ENCODE measurements at places on chromosomes 12 and 14.

DNA sequence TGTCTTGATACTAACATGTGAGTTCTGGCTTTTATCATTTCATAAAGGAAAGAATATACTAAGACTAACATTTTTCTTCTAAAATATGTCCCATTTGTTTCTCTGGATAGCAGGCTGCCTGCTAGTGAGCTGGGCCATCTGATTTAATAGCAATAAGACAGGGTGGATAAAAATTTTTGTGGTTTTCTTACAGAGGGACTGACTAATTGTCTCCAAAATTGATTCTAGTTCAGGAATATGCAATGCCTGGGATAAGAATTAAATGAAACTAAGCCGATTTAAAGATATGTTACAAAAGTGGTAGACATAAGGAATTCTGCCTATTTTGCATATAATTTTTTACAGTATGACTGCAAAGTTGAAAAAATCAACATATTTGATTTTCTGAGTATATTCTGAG lies 252.9 kb upstream of the NAV3 start:
- H3K4me3 ChIP-seq = no peak overlapping the region
- peaks cover 2% of the 10 kb centered on the region for H3K27me3 ChIP-seq
- no peaks in the 10 kb centered on the region for H3K36me3 ChIP-seq
- H3K4me1 ChIP-seq = no peaks in the 10 kb centered on the region
- H3K27ac ChIP-seq = no peak overlapping the region

GRCh38 chr12:63023926-63024325 lies 89.0 kb upstream of the PPM1H start:
- H3K36me3 ChIP-seq = no peaks in the 10 kb centered on the region
- no peak for DNase-seq
- H3K4me1 ChIP-seq = peaks cover 20% of the 10 kb centered on the region
- no peak overlapping the region for H3K4me3 ChIP-seq

DNA sequence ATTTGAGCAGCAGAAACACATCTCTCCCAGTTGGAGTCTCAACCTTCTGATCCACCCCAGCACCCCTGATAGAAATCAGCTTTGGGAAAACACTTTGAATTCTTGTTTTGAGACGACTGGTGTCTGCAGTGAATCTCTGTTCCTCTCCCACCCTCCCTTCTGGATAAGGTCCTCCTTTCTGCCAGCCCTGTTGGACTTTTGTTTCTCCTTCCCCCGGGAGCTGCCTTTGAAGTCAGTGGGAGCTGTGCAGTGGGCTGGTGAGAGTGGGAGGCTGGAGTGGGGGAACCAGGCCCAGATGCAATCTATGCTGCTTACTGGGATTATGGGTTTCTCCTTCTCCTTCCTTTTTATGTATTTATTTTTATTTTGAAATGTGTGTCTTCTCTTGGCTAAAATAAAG lies 49.0 kb downstream of the FLRT2 start:
- no peak overlapping the region for H3K27ac ChIP-seq
- no peaks in the 10 kb centered on the region for H3K27me3 ChIP-seq
- H3K4me3 ChIP-seq = no peak overlapping the region
- H3K36me3 ChIP-seq = peaks cover 24% of the 10 kb centered on the region

GRCh38 chr12:38646146-38646545 lies 259.2 kb downstream of the CPNE8 start:
- no peak for DNase-seq
- H3K36me3 ChIP-seq = no peaks in the 10 kb centered on the region
- H3K4me1 ChIP-seq = no peaks in the 10 kb centered on the region
- H3K4me3 ChIP-seq = no peak overlapping the region

DNA sequence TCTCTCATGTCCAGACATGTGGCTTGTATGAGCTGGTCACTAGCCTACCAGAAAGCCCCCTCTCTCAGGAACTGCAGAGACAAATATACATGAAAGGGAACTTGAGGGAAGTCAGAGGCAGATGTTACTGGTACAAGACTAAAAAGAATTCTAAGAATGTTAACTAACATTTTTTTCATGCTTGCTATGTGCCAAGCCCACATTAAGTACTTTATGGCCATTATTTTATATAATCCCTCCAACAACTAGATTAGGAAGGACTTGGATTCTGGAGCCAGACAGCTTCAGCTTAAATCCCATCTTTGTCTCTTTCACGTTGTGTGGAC lies 24.6 kb downstream of the TTC9 start:
- H3K4me3 ChIP-seq = no peak overlapping the region
- peak overlapping the region; percentile 42 for H3K27ac ChIP-seq
- H3K36me3 ChIP-seq = no peaks in the 10 kb centered on the region
- no peak for DNase-seq

DNA sequence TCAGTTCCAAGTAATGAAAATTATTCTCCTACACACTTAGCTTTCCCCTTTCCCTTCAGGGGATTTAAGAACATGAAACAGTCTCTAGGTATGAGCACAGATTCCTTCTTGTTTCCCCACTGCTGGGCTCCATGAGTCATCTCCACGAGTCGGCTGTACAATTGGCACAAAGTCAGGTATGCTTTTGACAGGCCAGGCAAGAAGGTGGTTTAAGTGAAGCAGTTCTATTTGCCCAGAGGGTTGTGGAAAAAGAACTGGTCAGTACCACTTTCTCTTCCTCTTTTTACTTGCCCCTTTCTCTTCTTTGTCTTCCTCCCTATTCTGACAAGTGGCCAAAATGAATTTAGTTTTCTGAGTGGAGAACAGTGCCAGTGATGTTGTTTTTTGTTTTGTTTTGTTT lies 16.3 kb downstream of the DYNC1H1 start:
- H3K4me3 ChIP-seq = no peak overlapping the region
- peak overlapping the region; percentile 74 for H3K27ac ChIP-seq
- DNase-seq = no peak
- peaks cover 47% of the 10 kb centered on the region for H3K36me3 ChIP-seq
- no peaks in the 10 kb centered on the region for H3K27me3 ChIP-seq

GRCh38 chr12:117067638-117068037 lies 31.6 kb downstream of the TESC start:
- no peaks in the 10 kb centered on the region for H3K36me3 ChIP-seq
- peaks cover 19% of the 10 kb centered on the region for H3K27me3 ChIP-seq
- DNase-seq = no peak
- H3K27ac ChIP-seq = no peak overlapping the region

GRCh38 chr12:121050725-121051124 lies 11.7 kb upstream of the OASL start:
- no peak for DNase-seq
- H3K27me3 ChIP-seq = peaks cover 42% of the 10 kb centered on the region
- no peaks in the 10 kb centered on the region for H3K36me3 ChIP-seq
- no peak overlapping the region for H3K4me3 ChIP-seq
- H3K4me1 ChIP-seq = no peaks in the 10 kb centered on the region

DNA sequence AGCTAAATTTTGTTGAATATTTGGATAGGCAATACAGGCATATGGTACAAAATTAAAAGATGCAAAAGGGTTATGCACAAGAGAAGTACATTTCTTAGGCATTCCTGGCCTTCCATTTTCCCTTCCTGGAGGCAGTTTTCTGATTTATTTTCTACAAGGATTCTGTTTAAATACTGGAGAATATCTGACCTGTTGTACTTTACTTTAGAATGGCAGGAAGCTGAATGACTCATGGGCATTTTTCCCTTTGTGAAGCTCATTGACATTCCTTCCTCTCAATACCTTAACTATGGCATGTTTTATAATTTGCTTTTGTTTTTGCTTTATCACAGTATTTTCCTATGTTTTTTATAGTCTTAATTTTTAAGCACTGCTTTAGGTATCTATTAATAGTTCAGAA lies 62.7 kb downstream of the RCOR1 start:
- no peaks in the 10 kb centered on the region for H3K36me3 ChIP-seq
- no peak overlapping the region for H3K4me3 ChIP-seq

GRCh38 chr14:24094841-24095270 lies 745 bp downstream of the PCK2 start:
- peaks cover 26% of the 10 kb centered on the region for H3K4me1 ChIP-seq
- H3K36me3 ChIP-seq = peaks cover 14% of the 10 kb centered on the region
- H3K27ac ChIP-seq = peak overlapping the region; percentile 97
- no peak for DNase-seq
- no peaks in the 10 kb centered on the region for H3K27me3 ChIP-seq

- peaks cover 51% of the 10 kb centered on the region for H3K4me1 ChIP-seq
- H3K27ac ChIP-seq = peak overlapping the region; percentile 90
- peak; percentile 84 for DNase-seq
- peaks cover 12% of the 10 kb centered on the region for H3K36me3 ChIP-seq
Measured at GRCh38 chr12:24911271-24911791, 37.6 kb downstream of the BCAT1 start.

DNA sequence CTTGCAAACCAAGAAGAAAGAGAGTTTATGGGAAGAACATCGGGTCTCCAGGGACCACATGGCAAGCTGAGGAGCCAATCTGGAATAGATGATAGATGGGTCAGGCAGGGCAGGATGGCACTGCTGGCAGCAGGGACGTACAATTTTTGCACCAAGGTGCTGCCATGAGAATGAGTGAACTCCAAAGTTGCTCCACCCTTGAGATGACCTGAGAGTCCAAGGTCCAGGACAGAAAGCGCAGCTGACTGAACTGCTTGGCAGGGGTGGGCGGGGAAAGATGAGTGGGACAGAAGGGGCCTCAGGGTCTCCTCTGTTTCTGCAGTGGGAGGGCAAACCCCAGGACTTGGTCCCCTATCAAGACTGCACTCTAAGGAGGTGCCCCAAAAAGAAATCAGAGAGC lies 136.7 kb upstream of the GSC start:
- no peak for DNase-seq
- peaks cover 31% of the 10 kb centered on the region for H3K4me1 ChIP-seq
- H3K36me3 ChIP-seq = no peaks in the 10 kb centered on the region
- no peak overlapping the region for H3K4me3 ChIP-seq
- H3K27ac ChIP-seq = no peak overlapping the region

DNA sequence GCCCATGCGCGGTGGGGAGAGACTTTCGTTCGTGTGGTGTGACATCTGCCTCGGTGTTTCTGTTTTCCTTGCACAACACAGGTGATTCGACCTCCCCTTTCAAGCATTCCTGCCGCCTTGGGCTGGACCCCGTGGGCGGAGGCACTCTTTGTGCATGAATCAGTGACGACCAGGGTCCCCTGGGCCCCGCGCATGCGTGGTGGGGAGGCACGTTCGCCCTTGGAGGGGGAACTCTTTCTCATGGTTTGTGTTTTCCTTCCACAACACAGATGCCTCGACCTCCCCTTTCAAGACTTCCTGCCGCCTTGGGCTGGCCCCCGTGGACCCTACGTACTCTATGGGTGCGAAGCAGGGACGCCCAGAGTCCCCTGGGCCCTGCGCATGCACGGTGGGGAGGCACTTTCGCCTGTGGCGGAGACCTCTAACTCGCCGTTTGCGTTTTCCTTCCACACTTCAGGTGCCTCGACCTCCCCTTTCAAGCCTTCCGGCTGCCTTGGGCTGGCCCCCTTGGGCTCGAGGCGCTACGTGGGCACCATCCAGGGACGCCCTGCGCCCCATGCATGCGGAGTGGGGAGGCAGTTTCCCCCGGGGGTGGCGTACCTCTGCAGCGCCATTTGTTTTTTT lies 340.9 kb downstream of the ALG10 start:
- H3K27me3 ChIP-seq = no peaks in the 10 kb centered on the region
- H3K36me3 ChIP-seq = no peaks in the 10 kb centered on the region
- no peak overlapping the region for H3K4me3 ChIP-seq
- H3K4me1 ChIP-seq = no peaks in the 10 kb centered on the region
- no peak for DNase-seq

- peaks cover 11% of the 10 kb centered on the region for H3K4me1 ChIP-seq
- H3K36me3 ChIP-seq = no peaks in the 10 kb centered on the region
- no peak overlapping the region for H3K4me3 ChIP-seq
- DNase-seq = no peak
- H3K27me3 ChIP-seq = no peaks in the 10 kb centered on the region
Measured at GRCh38 chr12:121611306-121611705, 15.0 kb upstream of the ORAI1 start.

GRCh38 chr14:104677512-104678332 lies 11.7 kb upstream of the INF2 start:
- H3K4me1 ChIP-seq = peaks cover 53% of the 10 kb centered on the region
- no peaks in the 10 kb centered on the region for H3K36me3 ChIP-seq
- H3K27me3 ChIP-seq = no peaks in the 10 kb centered on the region
- DNase-seq = no peak
- peak overlapping the region; percentile 71 for H3K4me3 ChIP-seq

DNA sequence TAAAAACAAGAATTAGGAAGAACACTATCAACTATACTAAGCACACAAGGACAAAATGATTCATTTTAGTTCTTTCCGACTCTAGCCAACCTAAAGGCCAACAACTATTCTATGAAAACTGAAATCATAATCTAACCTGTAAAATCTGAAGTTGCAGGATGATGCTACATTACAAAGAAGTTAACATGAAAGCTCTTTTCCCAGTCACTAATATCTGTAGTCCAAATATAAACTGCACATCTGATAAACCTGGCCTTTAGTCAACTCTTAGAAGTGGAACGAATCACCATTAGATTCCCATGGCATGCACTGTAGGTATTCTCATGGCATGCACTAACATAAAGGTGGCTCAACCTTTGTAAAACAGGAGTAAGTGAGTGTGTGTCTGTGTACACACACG lies 41.7 kb downstream of the BLTP3B start:
- H3K36me3 ChIP-seq = peaks cover 10% of the 10 kb centered on the region
- H3K4me1 ChIP-seq = no peaks in the 10 kb centered on the region
- no peak overlapping the region for H3K4me3 ChIP-seq

GRCh38 chr12:96177013-96177412 lies 17.2 kb upstream of the ELK3 start:
- no peaks in the 10 kb centered on the region for H3K36me3 ChIP-seq
- DNase-seq = no peak
- no peaks in the 10 kb centered on the region for H3K4me1 ChIP-seq
- H3K4me3 ChIP-seq = no peak overlapping the region
- H3K27me3 ChIP-seq = peaks cover 10% of the 10 kb centered on the region

DNA sequence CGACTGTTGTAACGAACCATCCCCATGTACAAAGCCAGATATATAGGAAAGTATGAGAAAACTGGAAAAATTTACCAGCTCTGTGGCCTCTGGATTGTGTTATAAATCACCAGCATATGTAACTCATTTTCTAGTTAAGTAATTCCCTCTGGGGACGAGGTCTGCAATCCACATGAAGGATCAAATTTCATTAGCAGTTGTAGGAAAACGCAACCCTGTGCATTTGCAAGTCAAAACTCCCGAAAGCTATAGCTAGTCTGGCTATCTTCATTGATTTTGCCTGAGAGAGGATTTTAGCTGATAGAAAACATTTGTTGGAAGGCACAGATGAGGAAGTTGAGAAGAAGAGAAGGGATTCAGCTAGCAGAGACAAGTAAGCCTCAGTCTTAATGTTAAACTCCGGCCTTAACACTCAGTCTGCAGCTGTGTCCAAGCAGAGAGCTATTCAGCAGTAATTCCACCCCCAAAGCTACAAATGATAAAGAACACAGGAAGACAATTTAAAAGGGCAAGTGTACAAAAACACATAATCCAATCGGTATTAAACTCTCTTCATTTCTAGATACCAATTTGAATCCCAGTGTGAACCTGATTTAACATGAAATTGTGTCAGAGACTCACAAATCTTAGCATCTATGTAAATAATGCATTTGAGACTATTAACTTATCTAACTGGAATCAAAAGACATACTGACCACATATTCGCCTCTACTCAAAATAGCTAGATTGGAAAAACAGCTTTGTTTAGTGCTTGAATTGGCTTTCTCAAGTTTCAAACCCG lies 54.2 kb upstream of the CERS5 start:
- no peaks in the 10 kb centered on the region for H3K27me3 ChIP-seq
- H3K36me3 ChIP-seq = peaks cover 6% of the 10 kb centered on the region
- H3K27ac ChIP-seq = no peak overlapping the region
- DNase-seq = no peak
- H3K4me1 ChIP-seq = peaks cover 40% of the 10 kb centered on the region
- H3K4me3 ChIP-seq = no peak overlapping the region

GRCh38 chr12:128268379-128268995 lies 1.5 kb downstream of the TMEM132C start:
- no peak overlapping the region for H3K27ac ChIP-seq
- H3K4me1 ChIP-seq = peaks cover 3% of the 10 kb centered on the region

Measured in osteocyte (in vitro differentiated cells).